ENCODE measurements at places on chromosomes 2 and 18. TPM values are rescaled to one million over a fixed set of nuclear protein-coding genes. Genes with fewer than 3 reads are reported as not detected.

DNA sequence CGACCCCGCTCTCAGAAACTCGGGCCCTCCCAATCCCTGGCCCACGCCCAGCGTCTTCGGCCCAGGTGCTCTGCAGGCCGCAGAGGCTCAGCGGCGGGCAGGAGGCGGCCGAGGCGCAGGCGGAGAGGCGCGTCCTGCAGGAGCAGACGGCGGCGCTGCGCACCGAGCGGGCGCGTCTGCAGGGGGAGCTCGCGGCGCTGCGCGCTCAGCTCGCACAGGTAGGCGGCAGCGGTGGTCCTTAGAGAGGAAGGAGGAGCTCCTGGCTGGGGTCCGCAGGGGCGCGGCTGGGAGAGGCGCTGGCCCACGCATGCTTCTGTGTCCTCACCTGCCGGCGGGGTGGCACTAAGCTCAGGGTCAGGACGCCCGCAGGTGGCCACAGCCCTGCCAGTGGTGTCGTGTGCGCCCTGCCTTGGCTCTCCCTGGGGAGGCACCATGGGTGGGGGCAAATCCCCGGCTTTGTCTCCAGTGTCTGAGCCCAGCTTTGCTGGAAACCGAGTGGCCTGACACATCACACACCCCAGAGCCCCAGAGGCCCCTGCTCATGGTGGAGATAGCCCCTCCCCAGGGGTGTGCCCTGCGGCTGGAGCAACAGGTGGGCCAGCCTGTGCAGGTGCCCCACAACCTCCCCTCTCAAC, 14.9 kb upstream of the SNED1 start:
- DNase-seq = no peak

DNA sequence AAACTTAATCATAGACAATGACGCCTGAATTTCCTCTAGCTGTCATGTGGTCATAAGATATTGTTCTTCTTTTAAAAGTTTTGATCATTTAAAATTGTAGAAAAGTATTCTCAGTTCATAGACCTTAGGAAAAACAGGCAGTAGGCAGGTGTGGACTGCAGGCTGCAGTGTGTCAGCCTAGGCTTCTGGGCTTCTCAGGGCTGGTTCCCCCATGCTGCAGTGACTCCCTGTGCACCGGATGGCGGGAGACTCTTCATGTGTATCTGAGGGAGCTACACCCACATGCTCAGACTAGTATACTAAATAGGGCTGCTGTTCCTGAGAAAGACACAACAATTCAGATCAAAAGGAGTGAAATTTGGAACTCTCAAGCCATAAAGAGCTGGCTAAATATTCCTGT, 72.4 kb downstream of the PXDN start:
- no peak for DNase-seq

GRCh38 chr2:55710025-55710424, 16.4 kb upstream of the PNPT1 start:
- DNase-seq = no peak

GRCh38 chr2:138235041-138235440, 266.5 kb upstream of the SPOPL start:
- no peak for DNase-seq

DNA sequence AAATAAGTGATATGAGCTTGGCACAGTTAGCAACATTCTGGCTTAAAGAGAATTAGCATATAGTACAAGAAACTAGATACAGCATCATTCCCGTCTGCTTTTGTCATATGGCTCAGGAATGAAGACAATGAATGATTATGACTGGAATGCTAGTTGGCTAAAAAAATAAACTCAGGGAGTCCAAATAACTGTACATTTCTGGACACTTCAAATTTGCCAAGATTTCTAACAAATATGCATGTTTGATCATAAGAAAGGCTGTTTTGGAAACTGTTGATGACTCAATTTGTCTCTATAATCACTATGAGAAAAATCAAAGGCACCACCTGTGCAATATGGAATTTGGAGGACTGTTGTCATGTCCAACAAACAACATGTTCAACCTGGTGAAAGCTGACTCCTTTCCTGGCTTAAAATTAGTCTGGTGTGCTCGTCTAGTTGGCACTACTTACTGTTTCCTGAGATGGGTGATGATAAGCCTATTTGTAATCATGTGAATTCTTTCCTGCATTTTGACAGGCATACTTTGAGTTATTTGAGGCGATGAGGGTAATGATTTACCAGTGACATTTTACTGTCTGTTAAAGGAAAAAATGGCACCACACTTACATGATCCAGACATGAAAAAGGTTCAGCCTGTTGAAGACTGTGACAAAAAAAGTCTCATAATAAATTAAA, 133.9 kb upstream of the CDH20 start:
- DNase-seq = no peak

GRCh38 chr18:12031846-12032245, 50.5 kb downstream of the IMPA2 start:
- DNase-seq = peak; percentile 37

DNA sequence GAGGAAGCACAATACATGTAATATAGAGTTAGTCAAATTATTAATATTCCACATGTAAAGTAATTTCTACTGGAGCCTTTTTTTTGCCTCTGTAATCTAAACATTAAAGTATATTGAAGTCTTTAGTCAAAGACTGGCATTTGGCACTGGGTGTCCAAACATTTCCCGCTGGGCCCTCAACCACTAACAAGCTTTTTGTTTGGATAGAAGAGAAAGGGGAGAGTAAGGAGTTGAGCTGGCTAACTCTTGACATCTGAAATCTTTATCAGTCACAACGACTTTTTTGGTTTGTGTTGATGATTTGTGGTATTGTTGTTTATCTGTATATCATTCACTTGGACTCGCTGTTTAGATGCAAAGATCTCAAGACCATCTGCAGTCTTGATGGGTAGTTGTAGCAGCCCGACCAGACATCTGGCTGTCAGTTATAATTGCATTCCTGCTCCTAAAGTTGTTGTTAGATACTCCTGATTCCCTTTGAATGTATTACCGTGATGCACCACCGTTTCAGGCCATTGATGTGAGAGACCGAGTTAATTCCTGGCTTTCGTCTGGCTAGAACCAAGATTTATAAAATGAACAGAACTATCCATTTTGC, 379.6 kb downstream of the MTX2 start:
- DNase-seq = no peak

DNA sequence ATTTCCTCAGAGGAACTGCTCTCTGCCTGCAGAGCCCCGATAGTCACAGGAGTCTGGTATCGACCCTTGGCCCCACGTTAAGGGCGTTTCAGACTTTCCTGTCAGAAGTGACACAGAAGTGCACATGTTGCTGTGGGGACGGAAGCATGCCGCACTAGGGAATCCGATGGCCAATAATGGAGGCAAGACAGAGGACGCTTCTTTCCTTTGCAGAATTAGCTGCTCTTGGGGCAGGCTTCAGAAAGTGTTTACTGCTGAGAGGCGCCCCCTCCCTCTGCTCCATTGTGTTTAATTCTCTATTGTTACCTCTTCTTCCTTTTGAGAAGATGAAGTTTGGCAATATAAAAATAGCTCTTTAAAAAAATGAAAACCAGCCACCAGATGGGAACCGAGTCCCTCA, 118.6 kb upstream of the EML6 start:
- no peak for DNase-seq

DNA sequence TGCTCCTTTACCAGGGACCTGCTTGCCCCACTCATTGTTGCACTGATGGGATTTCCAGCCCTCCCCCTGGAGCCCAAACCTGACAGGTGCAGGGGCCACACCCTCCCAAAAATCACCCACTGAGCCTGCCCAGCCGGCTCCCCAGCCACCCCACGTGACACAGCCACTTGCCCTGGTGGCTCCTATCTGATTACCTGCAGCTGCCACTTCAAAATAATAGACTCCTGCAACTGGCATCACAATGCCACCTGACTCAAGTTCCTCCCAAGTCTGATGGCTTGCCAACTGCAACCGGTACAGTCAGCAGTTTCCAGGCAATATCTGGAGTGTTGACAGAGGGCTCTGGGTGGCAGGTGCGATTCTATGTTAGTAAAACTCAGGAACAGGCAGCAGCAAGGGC, 66.2 kb downstream of the CRACDL start:
- DNase-seq = no peak

DNA sequence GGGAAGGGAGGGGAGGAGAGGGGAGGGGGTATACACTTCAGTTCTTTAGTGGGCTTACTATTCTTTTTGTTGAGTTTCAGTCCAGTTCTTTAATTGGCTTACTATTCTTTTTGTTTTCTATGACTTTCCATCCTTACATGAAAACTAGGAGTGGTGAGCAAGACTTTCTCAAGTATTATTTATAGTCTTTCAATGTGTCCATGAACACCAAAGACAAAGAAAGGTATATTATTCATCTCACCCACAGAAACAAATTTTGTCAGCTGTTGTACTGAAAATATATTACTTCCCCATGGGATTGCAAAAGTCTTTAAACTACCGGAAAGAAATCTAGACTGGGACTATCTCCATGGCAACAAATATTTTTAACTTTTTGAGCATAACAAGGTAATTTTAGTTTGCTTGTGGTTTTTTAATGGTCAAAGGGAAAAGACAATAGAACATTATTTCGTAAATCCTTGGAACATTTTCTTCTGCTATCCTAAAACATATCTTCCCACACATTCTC, 17.6 kb downstream of the ADAM17 start:
- no peak for DNase-seq

- DNase-seq = no peak
These were observed 93.1 kb downstream of the SPATS2L start for GRCh38 chr2:200399636-200400035.

DNA sequence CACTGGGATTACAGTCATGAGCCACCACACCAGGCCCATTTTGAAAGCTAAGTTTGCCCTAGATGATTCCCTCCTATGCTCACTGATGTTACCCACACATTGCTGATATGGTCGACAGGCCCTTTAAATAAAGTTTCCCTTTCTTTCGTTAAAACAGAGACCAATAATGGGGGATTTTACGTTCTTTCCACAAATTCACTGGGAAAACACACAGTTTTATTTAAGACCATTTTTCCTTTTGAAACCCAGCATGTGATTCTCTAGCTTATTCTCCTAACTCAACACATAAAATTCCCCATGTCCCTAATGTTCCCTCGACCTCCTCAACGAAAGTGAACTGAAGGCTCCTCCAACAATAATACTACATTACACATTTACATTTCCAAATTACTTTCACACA, 223.2 kb downstream of the ANAPC1 start:
- no peak for DNase-seq

DNA sequence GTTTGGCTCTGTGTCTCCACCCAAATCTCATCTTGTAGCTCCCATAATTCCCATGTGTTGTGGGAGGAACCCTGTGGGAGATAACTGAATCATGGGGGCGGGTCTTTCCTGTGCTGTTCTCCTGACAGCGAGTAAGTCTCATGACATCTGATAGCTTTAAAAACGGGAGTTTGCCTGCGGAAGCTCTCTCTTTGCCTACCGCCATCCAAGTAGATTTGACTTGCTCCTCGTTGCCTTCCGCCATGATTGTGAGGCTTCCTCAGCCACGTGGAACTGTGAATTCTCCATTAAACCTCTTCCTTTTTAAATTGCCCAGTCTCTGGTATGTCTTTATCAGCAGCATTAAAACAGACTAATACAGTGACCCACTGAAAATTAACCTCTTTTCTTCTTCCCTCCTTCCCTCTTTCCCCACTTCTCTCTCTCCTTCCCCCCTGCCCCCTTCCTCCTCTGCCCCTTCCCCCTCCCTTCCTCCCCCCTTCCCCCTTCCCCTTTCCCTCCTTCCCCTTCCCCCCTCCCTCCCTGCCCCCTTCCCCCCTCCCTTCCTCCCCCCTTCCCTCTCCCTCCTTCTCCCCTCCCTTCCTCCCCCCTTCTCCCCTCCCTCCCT, 818.8 kb downstream of the SLC4A3 start:
- no peak for DNase-seq

- DNase-seq = no peak
These were observed 1752.9 kb upstream of the CELF4 start for GRCh38 chr18:39318462-39318861.

DNA sequence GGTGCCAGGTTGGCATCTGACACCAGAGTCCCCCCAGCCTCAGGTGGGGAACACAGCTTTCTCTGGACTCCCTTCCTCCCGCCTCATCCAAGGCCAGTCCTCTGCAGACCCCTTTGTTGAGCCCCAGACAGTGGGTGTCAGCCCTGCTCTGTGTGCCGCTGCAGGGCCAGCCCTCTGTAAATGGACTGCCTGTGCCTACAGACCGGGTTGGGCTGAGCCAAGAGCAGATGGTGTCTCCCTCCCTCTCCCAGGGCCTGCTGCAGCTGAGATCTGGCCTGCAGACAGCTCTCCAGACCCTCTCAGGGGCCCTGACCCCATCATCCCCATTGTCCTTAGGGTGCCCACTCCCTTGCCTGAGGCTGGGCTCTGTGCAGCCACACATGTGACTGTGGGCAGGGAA, 160.8 kb downstream of the KLHL29 start:
- DNase-seq = no peak

DNA sequence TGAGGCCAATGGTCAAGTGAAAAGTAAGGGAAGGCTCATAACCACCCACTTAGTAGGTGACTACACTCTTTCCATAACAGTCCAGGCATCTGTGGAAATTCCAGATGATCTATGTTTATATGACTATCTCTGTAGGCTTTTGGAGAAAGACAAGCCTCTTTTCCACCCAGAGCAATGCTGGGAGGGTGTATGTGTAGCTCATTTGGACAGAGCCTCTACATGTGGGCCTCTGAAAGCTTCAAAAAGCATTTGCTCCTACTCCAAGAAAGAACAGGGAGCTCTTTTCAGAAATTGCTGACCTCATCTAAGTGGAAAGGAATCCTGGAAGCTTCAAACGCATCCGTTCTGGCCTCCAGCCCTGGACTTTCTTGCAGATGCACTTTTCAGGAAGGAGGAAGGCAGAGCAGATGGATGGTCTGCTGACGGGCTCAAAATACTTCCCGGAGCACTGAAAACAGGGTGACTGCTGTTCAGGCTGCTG, 308.7 kb downstream of the LRATD1 start:
- peak; percentile 8 for DNase-seq

Gene DCAF17
- polyA plus RNA-seq = 18.3 TPM

Gene CD207
- polyA plus RNA-seq = not detected

Gene OSBPL1A
- 41.0 TPM for polyA plus RNA-seq

Gene ABCG8
- polyA plus RNA-seq = not detected

Gene CD8B
- polyA plus RNA-seq = not detected

Gene TCF23
- polyA plus RNA-seq = not detected

Data from AG04450 (cell line).